ENCODE measurements at places on chromosomes 11 and 22.

- DNase-seq = no peak
Measured at GRCh38 chr11:133961890-133962289, 5.1 kb upstream of the IGSF9B start.

GRCh38 chr22:28608546-28608945, 71.1 kb downstream of the TTC28 start:
- no peak for DNase-seq

DNA sequence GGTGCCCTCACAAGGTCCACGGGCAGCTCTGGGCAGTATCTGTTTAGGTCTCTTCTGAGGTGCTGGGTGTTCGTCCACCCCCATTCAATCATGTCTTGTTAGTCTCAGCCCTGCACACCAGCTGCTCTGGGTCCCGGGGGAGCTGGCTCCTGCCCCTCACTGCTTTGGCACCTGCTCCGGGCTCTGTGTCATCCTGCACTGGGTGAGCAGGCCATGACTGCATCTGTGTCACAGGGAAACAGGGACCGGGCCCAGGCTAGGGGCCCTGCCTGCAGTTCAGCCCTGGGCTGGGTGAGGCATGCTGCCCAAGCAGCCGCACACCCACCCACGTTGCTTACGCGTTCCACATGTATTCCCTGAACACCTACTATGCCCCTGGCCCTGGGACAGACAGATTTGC, 43.9 kb downstream of the ELFN2 start:
- DNase-seq = no peak

DNA sequence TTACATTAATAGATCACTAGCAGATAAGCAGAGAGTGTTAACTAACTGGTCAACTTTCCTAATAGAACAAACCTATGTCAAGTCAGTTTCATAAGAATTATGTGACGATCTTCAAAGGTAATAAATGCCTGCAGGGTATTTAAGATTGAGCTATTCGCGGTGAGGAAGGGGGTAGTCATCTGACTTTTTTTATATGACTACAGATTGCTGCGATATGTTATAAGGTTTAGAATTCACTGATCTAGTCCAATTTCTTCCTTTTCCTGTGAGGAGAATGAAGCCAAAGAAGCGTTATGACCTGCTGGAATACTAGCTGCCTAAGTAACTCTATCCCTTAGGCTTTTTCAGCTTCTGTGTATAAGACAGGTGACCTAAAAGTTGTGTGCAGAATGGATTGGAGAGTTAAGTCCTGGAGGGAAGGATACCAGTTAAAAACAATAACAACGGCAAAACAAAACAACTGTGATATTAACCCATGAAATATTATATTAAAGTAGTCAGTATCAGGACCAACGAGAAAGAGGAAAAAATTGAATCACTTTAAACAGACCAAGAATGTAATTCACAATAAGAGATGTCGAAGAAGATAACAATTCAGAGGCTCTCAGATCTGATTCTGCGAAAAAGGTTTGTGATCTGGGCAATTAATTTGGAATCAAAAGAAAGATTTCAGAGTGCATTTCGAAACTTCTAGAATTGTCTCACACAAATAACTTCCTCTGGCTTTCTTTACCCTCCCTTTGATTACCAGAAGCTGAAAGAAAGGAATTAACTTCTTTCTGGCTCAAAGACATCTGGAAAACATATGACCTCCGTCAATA, 630 bp downstream of the CASP4 start:
- no peak for DNase-seq

GRCh38 chr11:78131956-78132355, 7.5 kb downstream of the ALG8 start:
- no peak for DNase-seq

GRCh38 chr22:20008221-20008995, 8.2 kb downstream of the ARVCF start:
- DNase-seq = no peak

DNA sequence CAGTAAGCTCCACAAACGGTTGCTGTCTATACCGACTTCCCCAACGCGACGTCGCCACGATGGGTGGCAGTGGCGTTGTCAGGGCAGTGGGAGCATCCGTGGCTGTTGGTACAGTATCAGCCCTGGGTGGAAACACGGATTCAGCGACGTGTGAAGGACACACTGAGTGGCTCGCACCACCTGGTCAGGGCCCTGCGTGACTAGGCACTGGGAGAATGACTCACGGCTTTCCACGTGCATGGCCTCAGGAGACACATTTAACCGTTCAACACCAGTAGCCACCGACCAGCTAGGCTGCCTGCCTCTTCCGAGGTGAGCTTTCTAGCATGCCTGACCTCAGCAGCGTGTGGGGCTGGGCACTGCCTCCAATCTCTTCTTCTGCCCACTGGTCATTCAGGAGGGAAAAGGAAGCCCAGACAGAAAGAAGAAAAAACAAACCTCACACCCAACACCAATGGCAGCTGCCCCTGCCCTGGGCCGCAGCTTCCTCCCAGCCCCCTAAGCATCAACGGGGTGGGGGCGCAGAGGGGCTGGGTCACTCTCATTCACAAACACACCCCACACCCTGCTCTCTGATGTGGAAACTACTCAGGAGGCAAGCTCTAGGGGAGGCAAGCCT, 59.0 kb downstream of the MYH9 start:
- DNase-seq = no peak

GRCh38 chr22:19497245-19497644, 17.5 kb downstream of the CDC45 start:
- DNase-seq = no peak

DNA sequence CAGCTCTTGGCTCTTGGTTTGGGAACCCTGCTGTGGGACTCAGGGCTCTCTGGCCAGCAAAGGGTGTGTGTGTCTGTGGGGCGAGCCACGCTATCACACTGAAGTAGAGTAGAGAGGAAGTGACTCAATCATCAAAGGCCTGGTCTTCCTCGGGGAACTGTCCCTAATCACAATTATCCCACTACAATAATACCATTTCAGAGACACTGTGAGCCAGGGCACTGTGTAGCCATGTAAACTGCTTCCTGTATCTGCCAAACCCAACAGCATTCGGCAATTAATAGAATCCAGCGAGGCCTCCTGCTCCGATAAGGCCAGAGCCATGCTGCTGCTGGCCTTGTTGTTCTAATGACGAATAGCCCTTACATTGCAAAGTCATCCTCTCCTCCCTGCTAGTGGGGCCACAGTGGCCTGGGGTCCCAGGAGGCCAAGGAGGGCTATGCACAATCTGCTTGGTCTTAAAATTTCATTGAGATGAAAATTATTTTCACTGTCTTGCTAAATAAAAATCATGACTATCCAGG, 49.8 kb upstream of the LMO2 start:
- DNase-seq = no peak

DNA sequence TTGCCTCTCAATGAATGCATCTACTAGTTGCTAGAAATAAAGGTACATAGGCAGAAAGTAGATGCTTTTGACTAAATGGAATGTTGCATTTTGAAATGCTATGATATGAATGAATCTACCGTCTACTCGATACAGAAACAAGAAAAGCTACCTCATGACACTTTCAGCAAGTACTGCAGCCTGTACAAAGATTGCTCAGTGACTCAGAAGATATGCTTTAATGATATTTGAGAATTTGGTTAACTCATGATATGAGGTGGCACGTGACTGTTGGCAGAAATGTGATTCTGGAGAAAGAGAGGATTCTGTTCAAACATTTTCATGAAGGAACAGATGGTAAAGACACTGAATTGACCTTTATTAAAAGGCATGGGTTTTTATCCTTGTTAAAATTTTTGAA, 76.0 kb downstream of the HSD17B12 start:
- DNase-seq = no peak

- DNase-seq = no peak
Measured at GRCh38 chr11:61879152-61879551, 12.2 kb downstream of the FADS3 start.

DNA sequence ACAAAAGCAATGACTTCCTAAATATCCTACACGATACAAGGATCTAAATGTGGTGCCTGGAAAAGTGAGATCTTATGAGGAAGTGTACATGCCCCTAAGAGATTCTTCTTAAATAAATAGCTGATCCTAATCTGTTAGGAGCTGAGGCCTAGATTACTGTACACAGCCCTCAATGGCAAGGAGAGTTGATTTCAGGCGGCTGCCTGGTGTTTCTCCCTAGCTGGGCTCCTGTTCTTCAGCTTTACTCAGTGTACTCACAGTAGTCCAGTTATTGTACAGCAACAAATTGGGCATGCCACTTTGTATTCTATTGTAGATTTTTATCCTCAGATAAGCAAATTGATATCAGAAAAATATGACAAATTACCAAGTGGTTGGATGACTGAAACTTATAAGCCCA, 358.2 kb upstream of the PDGFD start:
- no peak for DNase-seq

DNA sequence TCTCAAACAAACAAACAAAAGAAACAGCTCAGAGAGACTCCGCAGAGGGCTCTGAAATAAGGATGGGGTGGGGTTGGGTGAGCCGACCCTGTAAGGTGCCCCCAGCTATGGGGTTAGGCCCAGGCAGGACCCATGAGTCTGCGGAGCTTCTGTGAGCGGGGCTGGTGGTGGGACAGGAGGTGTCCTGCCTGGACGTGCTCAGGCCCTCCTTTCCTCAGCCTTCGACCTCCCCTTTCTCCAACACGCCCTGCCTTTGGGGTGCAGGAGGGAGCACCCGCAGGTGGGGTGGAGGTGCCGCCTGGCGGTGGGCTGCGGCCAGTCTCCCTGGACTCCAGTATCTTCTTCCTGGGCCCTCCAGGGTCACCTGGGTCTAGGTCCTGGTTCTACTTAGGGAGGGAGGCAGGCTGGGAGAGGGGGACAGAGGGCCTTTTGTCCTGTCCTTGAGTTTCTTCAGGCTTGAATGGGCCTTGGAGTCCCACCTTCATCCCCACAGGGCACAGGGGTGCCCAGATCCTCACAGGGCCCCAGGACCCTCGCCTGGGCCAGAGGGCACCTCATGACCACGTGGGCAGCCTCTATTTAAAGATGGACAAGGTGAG, 12.3 kb downstream of the PRR33 start:
- DNase-seq = no peak

DNA sequence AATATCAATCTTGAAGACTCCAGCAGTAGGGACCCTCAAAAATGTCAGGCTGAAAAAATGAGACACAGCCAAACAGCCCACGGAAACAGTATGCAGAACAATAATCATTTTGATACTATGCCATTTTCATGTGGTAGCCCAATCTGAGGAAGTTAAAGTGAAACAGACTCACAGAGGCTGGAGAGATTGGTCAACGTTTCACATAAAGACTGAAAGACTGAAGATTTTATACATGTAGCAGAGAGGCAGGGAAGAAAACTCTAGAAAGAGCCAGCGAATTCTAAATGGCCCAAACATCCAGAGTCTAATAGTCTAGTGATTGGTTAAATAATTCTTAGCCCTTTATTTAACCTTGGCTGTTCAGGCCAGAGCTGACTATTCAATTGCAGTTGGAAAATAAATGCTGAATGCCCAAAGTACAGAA, 49.4 kb downstream of the MAML2 start:
- DNase-seq = no peak

- DNase-seq = no peak
Measured at GRCh38 chr22:24046024-24046423, 34.9 kb downstream of the CABIN1 start.

GRCh38 chr22:45399712-45400445, 13.5 kb downstream of the SMC1B start:
- no peak for DNase-seq

- DNase-seq = no peak
Measured at GRCh38 chr22:37545703-37546436, 14.4 kb upstream of the CDC42EP1 start.

GRCh38 chr22:38228326-38228872, 26.6 kb downstream of the MAFF start:
- DNase-seq = no peak

DNA sequence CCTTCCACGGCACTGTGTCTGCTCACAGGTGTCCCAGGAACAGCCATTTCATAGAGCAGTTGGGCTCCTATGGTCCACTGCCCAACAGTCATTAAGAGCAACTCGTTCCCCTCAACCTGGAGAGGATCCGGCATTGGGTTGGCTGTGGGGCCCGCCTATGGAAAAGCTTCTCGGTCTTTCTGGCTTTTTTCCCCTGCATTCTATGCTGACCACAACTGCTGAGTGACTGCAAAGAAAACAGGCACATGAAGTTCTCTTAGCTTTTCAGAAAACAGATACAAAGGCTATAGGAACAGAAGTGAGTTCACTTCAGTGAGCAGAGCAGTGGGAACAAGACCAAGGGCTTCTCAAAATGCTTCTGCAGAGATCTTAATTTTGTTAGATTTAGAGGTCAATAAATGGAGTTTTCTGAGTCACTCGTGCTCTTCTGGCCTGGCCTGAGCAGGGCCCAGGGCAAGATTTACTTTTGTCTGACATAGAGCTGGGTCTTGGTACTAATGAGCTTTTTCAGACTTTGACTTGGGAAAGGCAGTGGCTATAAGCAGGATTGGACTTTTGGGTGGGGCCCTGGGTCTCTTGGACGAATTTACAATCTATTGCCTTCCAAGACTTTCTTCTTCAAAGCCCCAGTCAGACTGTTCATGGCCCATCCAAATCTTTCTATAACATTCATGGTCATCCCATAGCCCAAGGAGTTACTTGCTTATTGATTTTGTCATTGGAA, 13.6 kb upstream of the APOL5 start:
- no peak for DNase-seq

GRCh38 chr11:7143908-7144307, 55.1 kb downstream of the RBMXL2 start:
- no peak for DNase-seq

DNA sequence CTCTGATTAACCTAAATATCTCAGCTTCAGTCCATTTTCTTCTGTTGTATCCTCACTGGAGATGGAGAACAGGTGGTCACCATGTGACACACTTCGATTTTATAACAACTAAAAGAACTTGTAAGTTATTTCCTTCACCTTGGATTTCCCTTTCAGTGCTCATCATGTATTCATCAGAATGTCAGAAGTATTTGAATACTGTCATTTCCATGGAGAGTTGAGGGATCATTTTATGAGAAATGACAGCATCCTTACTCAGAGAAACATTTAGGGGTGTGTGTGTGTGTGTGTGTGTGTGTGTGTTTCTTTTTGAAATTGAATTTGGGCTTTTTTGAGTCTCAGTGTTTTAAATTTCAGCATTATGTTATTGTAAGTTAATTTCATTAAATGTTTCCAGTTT, 205.8 kb downstream of the ARHGAP42 start:
- no peak for DNase-seq

DNA sequence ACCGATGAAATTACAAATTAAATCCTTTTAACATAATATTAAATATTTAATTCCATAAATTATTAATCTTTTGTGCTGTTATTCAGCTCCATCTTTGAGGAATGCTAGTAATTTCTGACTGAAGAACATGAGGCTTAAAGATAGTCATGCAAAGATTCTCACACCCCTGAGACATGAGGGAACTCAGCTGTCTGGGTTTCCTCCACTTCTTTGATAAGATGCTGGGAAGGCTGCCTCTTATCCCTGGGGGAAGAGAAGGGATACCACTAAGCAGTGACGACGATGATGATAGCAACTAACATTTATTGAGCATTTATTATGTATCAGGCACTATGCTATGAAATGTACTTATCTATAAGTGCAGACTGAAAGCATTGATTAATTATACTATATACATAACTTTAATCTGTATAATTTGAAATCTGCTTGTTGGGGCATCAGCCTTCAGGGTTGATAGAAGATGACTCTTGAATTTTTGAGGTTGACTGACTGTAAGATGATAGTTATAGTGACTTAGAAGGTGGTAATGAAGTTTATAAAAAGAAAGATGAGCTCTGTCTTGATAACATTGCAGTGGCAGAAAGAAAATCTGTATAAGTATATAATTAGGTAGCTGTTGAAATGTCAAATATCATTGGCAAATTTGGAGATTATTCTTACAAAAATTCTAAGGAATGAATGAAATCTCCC, 78.4 kb downstream of the SIK2 start:
- no peak for DNase-seq

- DNase-seq = no peak
Measured at GRCh38 chr11:3115321-3115720, 49.8 kb downstream of the OSBPL5 start.

- no peak for DNase-seq
Measured at GRCh38 chr22:49866646-49867045, 13.0 kb downstream of the ZBED4 start.

All from hippocampal formation (tissue), 2 donors.